ENCODE measurements at places on chromosomes 1 and 21.
A peak's percentile ranks its signal among the peaks of the same experiment; 100 is the strongest.

- ATAC-seq, result no peak
These were observed 88.8 kb upstream of the ETS2 start for GRCh38 chr21:38716942-38717341.

- no peak for ATAC-seq
These were observed 585.8 kb upstream of the ZRANB2 start for GRCh38 chr1:71666609-71667008.

DNA sequence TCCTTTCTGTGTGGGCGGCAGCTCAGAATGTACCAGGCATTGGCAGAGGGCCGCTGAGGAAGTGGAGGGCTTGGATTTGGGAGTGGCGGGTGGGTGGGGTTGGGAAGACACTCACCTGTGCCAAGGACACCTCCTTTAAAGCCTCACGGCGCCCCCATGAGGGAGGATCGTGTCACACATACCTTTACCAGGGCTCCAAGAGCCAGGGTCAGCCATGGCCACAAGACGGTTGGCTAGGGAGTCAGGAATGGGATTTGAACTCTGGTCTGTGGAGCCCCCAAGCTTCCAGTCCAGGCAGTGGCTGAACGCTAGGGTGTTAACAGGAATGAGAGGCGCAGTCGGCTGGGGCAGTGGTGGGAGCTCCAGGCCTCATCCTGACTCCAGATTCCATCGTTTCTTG, 4.6 kb downstream of the NBL1 start:
- ATAC-seq, result no peak

DNA sequence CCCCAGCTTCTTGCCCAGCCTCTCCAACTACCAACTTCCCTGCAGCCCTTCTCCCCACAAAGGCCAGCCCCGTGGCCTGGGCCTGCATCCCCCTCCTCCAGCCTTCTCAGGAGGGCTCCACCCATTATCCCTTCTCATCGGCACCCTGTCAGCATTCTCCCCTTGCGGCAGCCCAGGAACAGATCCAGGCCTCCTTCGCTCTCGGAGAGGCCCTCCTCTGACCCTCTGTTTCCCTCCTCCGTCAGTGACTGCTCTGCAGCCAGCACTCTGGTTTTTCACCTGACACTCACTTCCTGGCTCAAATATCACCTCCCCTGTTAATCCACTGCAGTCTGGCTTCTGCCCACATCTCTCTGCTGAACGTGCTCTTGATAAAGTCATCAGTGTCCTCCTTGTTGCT, 17.5 kb downstream of the ADGRB2 start:
- ATAC-seq, result no peak

- no peak for ATAC-seq
These were observed 30.7 kb downstream of the ADAM30 start for GRCh38 chr1:119865627-119866026.

- ATAC-seq, result peak; percentile 30
These were observed 45.6 kb downstream of the GLIS1 start for GRCh38 chr1:53693339-53693738.

- no peak for ATAC-seq
These were observed 6.1 kb downstream of the SORT1 start for GRCh38 chr1:109391626-109392025.

DNA sequence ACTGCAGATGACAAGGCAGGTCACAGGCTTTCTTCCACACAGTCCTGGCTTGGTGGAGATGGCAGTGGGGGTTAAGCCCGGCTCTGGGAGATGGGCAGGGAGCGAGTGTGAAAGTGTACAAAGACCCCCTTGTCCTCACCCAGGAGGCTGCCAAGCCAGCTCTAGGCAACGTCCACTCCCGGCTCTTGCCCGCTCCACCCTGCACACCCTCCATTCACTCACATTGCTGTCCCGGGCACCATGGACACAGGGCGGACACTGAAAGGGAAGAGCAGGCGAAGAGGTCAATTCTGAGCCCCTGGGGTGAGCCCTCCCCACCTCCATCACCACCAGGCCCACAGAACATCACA, 8.9 kb downstream of the COL16A1 start:
- ATAC-seq, result no peak

DNA sequence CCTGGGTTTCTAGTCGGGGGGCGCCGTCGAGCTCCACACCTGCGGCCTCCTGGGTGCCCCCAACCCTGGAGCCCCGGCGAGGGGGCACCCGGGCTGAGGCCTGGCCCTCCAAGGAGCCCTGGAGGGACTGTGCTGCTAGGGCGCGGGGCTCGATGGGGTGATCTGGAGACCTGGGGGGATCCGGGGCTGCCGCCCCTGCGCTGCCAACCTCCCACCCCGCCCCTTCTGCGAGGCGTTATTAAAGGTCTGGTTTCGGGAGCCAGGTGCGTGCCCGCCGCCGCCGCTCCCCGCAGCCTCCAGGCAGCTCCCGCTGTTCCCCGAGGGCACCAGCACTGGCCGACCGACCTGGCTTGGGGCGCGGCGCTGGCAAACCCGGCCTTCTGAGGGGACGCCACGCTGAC, 746 bp upstream of the POFUT2 start:
- ATAC-seq, result peak; percentile 3

- ATAC-seq, result no peak
These were observed 4.6 kb downstream of the GFI1 start for GRCh38 chr1:92481971-92482664.

DNA sequence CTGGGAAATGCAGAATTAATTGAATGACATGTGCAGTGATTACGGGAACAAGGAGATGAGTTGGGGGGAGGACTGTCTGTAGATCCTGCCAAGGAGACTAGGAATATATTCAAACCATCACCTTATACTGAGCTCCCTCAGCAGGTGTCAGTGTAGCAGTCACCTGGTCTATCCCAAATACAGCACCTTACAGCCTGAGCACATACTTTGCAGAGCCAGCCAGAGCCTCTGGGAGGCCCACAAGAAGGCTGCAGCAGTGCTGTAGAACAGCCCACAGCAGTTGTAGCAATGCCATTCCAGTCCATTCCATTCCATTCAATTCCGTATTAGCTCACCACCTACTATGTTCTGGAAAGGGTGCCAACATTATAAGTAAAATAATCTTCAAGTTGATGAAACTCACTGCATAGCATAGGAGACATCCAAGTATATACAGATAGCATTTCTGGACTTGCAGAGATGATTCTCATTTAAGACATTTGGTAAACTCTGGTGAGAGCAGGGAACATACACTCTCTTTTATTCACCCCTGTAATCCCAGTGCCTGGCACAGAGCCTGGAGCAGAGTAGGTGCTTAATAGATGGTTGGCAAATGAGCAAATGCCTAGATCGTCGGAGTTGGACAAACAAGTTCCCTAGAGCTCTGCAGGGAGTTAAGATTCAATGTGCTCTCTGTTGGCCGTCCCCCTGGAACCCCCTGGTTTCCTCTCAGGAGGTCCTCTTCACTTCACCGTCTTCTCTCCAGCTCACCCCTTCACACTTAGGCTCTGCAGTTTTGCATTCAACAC, 44.7 kb downstream of the KCNC4 start:
- ATAC-seq, result no peak

DNA sequence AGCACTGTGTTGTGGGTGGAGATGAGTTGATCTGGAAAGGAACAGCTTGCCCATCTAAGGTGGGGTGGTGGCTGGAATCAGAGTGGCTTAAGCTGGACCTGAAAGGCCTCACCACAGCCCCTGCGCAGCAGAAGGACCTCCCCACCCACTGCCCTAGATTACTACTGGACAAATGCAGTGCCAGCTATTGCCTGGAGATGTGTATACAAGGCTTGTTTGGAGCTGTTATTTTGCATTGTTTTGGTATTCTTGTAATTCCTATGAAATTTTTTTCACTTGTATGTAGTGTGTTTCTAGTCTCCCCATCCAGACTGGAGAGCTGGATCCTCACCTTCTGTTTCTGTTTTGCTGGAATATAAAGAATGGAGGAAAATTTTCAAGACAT, 1.3 kb upstream of the SLC30A1 start:
- ATAC-seq, result no peak

DNA sequence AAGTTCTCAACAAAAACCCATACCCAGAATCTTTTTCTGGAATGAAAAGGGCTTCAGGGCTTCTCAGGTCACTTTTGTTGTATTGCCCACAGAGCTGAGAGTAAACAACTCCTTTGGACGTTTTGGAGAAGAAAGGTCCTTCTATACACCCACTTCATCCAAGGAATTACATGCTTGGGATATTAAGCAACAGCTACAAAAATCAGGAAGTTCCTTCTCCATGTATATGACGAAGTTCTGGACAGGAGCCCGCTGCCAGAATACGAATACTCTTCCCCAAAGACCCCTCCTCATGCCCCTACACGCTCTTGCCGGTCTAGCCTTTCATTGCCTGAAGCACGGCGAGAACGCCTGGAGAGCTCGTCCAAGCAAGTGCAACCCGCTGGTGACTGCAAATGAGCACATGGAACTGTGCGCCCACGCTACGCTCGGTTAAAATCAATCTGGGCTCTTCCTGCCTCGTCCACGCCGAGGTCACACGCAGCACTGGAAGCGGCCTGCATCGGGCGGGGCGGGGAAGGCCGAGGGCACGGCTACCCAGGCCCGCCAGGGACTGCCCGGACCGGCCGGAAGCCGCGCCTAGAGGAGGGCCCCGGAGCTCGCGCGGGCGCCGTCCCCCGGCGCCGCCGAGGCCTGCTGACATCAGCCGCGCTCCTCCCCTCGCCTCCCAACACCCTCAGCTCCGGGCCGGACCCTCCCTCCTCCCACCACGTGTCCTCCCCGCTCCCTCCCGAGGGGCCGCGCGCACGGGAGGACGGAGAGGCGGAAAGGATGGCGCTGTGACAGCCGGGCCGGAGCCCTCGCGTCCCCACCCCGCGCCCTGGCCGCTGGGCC, at the start of gene POGK:
POGK (plus strand) TSS at position 710 of the 834 bp plus-strand sequence. CDS start 1,482 bp downstream, outside the sequence.
- peak; percentile 96 for ATAC-seq

DNA sequence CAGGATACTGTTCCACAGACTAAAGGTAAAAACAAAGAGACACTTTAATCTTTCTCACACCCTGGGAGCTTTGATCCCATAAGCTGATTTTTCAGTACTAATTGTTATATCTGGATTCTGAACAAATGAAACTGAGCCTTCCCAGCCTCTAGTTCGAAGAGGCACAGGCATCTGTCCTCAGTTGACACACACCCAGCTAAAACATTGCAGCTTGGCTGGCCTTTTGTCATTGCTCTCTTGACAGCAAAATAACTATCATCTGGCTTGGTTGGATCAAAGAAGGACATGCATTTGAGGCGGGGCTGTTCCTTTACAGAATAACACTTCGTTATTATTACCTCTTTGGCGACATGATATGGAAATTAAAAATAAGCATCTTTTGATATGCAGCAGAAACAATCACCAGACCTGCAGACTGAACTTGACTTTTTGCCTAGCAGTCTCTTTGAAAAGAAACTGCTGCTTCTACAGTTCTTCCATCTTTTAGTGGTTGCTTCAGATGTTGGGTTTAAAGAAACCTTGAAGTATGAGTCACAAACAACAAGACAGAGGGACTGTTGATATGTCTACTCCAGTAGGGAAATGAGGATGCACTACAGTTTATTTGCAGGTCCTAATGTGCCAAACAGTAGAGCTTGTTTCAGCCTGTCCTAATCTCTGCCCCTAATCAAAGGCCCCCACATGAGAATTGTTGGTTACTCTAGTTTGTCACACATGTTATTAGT, 166.5 kb downstream of the TPR start:
- no peak for ATAC-seq

DNA sequence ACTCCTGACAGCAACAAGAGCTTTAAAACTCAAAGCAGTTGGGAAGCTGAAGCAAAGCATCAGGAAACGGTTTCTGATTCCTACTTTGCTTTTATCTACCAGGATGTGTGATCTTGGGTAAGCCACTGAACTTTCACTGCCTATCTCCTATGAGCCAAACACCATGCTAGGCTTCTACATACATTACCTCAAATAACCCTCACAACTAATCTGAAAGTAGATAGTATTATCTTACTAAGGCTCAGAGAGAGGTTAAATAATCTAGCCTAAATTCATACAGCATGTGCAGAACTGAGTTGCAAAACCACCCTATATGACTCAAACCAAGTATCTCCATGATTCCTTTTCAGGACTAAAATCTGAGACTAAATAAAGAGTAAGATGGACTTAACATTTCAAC, 83.8 kb downstream of the EVI5 start:
- ATAC-seq, result no peak

DNA sequence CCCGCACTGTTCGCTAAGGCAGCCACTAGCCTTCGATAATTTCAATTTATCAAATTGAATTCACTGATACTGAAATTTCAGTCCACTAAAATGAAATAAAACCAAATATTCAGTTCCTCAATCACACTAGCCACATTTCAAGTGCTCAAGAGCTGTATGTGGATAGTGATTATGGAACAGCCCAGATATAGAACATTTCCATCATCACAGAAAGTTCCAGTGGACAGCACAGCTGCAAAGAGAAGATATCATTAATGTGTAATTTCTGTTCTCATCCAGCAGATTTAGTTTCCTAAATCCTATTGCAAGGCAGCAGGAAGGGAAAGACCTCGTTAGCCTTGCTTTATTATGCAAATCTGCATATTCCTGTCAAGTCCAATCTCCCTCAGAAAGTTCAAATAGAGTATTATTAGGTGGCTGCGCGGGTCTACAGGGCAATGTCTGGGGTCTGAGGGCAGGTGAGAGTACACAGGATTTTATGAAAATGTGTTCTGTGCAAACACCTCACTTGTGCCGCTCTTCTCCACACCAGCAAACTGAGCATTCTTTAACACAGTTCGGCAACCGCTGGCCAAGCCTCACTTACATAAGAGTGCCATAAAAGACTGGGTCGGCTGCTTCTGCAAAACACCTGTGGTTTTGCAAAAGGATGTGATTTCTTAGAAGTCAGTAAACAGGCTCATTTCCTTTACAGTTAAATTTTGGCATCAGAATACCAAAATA, 22.4 kb downstream of the CAPZB start:
- no peak for ATAC-seq

DNA sequence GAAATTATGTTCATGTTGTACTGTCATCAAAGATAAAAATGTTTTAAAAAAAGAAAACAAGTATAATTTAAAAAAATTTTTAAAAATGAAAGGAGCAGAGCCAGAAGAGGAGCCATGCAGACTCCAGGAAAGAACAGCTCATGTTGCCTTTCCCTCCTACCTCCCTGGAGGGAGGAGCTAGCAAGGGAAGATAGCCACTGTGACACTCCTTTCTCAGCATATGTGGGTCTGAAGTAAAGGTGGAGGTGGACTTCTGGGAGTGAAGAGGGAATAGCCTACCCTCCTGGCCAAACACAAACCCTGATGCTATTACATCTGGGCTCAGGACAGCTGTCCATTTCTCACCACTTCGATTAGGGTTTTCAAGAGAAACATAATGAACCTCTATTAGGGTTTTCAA, 54.2 kb downstream of the SLC2A1 start:
- ATAC-seq, result no peak

DNA sequence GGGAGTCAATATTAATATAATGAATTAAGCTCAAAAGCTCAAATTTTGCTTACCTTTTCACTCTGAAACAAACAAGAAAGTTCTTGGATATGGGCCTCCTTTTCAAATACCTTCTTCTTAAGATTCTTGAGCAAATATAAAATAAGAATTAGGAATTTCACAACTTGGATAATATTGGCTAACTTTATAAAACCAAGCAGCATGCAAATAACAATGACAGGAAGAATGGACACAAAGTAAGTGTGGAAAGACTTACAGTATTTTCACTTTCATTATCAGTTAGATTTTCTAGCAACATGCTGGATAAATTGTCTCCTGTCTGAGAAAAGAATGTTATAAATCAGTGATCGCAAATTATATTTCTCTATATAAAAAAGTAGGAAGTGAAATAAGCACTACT, 13.2 kb downstream of the ODF2L start:
- no peak for ATAC-seq
